ENCODE measurements at places on chromosomes 1 and 21.
A peak's percentile ranks its signal among the peaks of the same experiment; 100 is the strongest.

DNA sequence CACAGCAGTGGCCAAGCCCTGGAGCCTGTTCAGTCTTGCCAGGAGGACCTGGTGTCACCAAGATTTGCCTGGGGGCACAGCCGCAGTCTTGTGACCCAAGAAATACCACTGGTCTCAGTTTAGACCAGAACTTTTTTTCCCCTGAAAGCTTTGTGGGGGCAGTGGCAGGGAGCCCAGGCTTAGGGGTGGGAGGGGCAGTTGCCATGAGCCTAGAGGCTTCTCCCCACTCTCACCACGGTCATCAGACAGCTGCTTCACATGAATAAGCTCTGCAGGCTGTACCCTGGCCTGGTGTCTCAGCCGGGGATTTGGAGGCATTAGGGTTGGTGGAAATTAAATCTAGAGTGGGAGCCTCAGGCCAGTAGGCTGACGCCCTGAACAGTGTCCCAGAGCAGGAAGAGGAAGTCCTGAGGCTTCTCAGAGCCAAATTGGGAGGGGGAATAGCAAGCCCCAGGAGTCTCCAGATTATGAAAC, 73.7 kb downstream of the SLC16A1 start:
- no peak for DNase-seq

DNA sequence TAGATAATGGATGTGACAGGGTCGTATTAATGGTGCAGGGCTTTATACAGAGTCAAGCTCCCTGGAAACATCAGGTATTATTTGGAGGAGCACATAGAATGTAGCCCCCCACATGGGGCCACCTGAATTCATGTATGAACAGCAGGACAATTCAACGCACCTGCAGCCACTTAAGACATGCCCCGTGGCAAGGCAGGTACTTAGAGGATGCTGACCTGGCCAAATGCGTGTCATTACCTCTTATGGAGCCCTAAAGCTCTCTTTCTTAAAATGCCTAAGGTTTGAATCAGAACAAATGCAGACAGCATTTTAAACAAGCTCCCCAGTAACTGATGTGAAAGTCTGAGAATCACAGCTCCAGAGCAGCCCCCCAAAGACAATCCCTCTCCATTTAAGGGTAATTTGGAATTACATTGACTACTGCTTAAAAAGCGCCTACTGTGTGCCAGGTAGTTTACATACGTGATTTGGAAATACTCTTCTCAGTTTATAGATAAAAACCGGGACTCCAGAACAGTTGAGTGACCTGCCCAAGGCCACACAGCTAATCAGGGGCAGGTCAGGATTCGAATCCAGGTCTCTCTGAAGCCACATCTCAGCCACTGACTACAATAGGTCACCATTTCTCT, 71.0 kb upstream of the KLHDC7A start:
- DNase-seq: no peak

DNA sequence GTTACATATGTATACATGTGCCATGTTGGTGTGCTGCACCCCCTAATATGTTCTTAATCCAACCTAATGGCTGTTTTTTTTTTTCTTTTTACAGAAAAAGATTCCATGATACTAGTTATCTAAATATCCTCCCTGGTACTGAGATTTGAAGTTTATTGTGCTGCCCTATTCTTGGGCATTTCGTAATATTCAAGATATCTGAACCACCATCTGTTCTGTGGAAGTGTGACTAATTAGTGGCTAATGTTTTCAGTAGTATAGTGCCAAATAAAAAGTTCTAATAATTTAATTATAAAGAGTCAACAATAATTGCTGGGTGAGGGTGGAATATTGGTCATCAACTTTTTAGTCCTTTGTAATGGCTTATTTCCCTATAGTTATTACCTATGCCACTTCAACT, 217.5 kb downstream of the GABPA start:
- DNase-seq: no peak

GRCh38 chr1:216531263-216532239, 108.3 kb upstream of the USH2A start:
- DNase-seq: peak; percentile 12

DNA sequence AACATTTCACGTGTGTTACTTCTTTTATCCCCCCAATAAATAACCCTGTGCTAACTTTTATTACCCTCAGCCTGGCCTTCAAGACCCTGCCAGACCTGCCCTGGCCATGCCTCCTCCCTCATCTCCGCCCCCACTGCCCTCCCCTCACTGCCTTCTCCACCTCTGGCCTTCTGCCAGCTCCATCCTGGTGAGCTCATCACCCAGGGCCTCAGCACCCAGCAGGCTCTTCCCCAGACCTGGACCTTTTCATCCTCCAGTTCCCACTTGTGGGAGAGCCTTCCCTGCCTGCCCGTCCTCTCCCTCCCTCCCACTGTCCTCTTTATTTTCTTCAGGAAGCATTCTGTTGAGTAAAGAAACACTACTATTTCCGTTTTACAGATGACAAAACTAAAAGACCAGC, 72.0 kb downstream of the SLC66A1 start:
- DNase-seq: peak; percentile 84

DNA sequence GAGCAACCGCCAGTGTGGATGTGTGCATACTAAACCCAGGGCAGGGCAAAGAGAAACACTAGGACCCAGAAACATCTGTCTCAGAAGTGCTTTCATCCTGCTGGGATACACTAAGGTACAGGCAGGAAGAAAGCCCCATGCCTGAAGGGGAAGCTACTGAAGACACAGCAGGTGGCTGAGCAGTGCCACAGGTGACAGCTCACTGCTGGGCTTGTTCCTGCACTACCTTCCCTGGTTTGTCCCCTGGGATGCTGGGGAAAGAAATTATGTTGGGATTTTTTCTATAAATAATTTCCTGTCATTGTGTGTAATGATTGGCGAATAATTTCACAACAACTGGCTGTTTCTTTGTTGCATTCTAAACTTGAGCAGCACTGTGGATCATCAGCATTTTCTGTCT, 245.3 kb upstream of the RAB4A start:
- no peak for DNase-seq
